Keratinocyte (primary cell): ENCODE measurements at places on chromosomes 12 and 14. TPM values are rescaled to one million over a fixed set of nuclear protein-coding genes. Genes with fewer than 3 reads are reported as not detected.

DNA sequence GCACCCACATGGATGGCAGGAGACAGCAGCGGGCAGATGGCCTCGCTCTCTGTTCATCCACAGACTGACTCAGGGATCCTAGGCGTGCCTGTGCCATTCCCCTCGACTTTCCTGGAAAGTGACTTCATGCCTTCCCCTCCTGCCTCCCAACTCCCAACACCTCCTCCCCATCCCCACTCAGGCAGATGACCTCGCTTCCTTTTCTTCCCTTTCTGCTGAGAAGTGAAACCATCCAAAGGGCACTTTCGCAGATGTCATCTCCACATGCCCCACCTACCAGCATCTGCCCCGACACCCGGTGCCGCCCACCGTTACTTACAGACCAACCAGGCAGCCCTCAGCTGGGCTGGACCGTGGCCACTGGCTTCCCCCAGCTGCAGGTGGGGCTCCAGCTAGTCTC, 29.6 kb downstream of the BEGAIN start:
- H3K4me1 ChIP-seq, result peaks cover 2% of the 10 kb centered on the region
- peaks cover 10% of the 10 kb centered on the region for H3K27me3 ChIP-seq
- no peaks in the 10 kb centered on the region for H3K36me3 ChIP-seq
- no peak overlapping the region for H3K4me3 ChIP-seq
- no peak overlapping the region for H3K27ac ChIP-seq
- no peak for DNase-seq

GRCh38 chr12:124132530-124132929, 159.5 kb downstream of the ZNF664 start:
- no peak overlapping the region for H3K4me3 ChIP-seq
- no peaks in the 10 kb centered on the region for H3K4me1 ChIP-seq
- no peaks in the 10 kb centered on the region for H3K36me3 ChIP-seq
- H3K27ac ChIP-seq, result no peak overlapping the region

- no peak overlapping the region for H3K4me3 ChIP-seq
- no peak overlapping the region for H3K27ac ChIP-seq
- no peaks in the 10 kb centered on the region for H3K27me3 ChIP-seq
Measured at GRCh38 chr14:103819503-103820307, 27.7 kb downstream of the PPP1R13B start.

KRT6B gene
- polyA plus RNA-seq, result 1,722 to 4,902 TPM (median 2,016 TPM) in 3 replicates

IL26 gene
- polyA plus RNA-seq, result not detected in 3 replicates
